ENCODE measurements at places on chromosomes 3 and 15.

GRCh38 chr3:141556034-141556433, 69.2 kb downstream of the RASA2 start:
- DNase-seq = no peak

- no peak for DNase-seq
These were observed 33.4 kb downstream of the DCLK3 start for GRCh38 chr3:36730966-36731365.

DNA sequence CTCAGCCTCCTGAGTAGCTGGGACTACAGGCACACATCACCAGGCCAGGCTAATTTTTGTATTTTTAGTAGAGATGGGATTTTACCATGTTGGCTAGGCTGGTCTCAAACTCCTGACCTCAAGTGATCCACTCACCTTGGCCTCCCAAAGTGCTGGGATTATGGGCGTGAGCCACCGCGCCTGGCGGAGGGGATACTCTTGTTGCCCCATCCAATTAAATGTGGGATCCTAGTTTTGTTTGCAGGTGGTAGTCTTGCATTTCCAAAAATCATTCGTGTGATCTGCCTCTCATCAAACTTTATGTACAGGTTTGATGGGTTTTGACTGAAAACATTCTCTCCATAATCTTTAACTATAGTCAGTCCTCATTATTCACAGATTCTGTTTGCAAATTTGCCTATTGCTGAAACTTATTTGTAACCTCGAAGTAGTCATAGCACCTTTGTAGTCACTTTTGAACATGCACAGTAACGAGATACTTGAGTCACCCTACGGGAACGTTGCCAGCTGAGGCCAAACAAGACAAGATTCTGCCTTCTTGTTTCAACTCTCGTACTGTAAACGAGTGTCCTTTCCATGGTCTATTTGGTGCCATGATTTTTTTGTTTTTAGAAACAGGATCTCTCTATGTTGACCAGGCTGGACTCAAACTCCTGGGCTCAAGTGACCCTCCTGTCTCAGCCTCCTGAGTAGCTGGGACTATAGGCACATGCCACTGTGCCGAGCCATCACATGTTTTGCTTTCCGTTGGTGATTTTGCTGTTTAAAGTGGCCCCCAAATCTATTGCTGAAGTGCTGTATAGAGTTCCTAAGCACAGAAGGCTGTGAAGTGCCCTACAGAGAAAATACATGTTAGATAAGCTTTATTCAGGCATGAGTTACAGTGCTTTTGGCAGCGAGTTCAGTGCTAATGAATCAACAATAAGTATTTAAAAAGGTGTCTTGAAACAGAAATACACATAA, 8.1 kb upstream of the MAPK6 start:
- DNase-seq = peak; percentile 45

DNA sequence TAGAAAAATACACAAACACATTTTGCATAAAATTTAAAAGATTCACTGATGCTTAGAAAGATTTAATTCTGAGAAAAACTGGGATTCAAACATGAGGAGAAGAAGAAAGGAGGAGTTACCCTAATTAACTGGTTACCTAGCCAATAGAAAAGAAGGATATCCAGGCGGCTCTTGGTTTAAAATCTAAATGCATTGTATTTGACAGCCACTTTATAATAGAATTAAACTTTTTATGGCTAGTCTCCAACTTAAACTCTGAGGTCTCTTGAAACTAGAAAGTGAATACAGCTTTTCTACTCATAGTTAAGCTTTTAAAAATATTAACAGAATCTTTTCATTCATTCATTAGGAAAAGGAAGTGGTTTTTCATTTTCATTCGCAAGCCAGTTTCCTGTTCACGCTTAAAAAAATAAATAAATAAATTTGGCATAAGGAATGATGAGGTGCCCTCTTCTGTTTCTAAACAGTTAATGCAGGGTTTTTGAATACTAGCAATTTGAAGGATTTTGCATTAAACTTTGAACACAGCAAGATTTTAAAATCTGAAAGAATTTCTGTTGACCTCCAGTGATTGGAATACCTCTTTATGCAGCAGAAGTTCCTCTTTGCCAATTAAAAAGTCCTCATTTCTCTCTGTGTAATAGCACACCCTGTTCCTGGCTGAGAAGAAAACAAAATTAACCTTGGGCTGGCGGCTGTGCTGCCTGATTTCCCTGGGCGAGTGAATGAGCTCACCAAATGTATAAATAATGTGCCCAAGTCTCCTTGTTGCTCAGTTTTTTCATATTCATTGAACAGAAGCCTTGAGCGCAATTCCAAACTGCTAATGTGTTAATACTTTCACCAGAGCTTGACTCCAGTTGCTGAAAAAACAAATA, 105.1 kb downstream of the ZMAT3 start:
- peak; percentile 65 for DNase-seq

- DNase-seq = no peak
These were observed 37.8 kb upstream of the SCN5A start for GRCh38 chr3:38687321-38687720.

DNA sequence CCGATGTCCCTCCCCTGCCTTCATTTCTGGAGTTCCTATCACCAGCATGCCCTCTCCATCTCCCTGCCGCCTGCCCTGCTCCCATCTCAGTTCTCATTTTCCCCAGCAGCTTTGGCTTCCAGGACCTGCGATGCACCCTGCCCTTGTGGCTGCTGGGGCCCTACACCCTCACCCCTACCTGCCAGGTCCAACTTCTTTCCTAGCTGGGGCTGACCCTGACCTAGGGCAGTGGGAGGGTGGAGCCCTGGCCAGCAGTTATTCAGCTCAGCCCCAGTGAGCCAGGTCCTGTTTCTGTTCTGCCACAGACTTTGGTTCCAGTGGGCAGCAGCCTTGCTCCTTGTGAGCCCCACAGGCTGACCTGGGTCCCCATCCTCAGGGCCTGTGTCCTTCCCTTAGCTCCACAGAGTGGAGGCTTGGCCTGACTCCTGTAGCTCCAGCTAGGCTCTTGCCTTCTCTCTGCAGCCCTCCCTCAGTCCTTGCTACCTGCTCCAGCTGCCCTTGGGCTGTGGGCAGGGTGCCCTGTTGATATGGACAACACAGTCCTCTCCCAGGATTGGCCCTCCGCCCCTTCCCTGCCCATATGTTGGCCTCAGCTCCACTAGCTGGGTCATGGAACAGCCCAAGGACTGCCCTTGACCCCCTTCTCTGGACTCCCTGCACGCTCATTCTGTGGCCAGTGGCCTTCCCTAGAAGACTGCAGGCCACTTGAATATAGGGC, 34.7 kb upstream of the PDE8A start:
- no peak for DNase-seq

All from Caki2 (cell line).